ENCODE measurements at places on chromosomes 12 and 14.

DNA sequence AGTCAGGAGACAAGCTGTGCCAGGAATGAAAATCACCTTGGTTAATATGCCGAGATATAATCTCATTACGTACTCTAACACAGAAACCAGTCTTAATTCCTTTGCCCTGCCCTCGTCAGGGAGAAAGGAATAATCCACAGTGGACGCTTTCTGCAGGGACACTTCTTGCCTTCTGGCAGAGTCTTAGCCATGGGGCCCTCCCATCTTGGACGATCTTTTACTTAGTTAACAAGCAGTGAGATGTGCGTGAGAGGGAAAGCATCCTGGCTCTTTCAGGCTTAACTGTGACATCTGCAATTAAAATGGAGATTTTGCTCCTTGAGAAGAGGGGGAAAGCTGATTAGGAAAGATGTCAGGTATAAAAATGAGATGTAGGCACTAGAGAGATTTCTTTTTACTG, 246.4 kb downstream of the TMEM132C start:
- no peak for DNase-seq

GRCh38 chr12:5997260-5997659, 52.2 kb upstream of the ANO2 start:
- DNase-seq: no peak

GRCh38 chr12:11943919-11944700, 126.6 kb upstream of the BCL2L14 start:
- no peak for DNase-seq

- DNase-seq: no peak
Measured at GRCh38 chr14:102971314-102971713, 48.9 kb downstream of the AMN start.

- no peak for DNase-seq
Measured at GRCh38 chr12:18706798-18707197, 31.0 kb downstream of the PLCZ1 start.

GRCh38 chr12:20798554-20798953, 12.0 kb upstream of the SLCO1B3 start:
- no peak for DNase-seq

GRCh38 chr14:71236487-71236886, 329.2 kb downstream of the PCNX1 start:
- no peak for DNase-seq

DNA sequence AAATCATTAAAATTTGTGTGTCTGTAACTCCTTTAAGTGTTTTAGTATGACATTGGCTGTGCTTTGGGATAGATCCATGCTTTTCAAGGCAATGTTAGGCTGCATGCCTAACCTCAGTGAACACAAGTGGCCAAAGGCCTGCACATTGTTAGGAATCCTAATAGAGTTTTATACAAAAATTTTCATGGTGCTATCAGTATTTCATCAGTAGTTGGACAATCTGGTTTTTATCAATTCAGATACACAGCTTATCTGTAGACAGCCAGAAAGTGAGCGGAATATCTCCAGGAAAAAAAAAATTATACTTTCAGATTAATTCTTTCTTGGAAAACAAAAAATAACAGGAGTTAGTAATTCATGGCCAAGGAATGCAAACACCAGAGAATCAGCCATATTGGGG, 324.0 kb upstream of the PDE3A start:
- DNase-seq: no peak

- no peak for DNase-seq
Measured at GRCh38 chr14:23615856-23616255, 20.3 kb upstream of the DHRS2 start.

DNA sequence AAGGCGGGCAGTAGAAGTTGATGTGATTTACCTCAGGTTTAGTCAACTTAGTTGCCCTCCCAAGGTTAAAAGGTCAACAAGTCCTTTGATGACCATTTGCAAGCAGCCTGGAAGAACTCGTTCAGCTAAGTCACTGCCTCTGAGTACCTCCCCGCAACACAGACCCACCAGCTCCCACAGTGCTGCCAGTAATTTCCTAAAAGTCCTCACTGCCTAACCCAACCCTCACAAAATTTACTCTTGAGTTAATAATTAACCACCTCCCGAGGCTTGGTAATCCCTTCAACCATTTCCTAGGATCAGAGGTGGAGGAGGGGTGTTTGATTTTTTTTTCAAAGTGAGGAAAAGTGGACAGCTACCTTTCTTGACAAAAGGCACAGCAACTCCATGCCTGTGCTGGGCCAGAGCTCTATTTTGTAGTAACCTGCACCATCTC, 55.8 kb downstream of the MAP3K9 start:
- no peak for DNase-seq

Measured in stimulated activated CD4-positive, alpha-beta T cell treated with anti-CD3 and anti-CD28 coated beads, Interleukin-15, amount 100 ng/mL, for 24 hours (primary cell).